Astrocyte (in vitro differentiated cells and primary cell): ENCODE measurements at places on chromosomes 12 and 14. TPM values are rescaled to one million over a fixed set of nuclear protein-coding genes. Genes with fewer than 3 reads are reported as not detected.

DNA sequence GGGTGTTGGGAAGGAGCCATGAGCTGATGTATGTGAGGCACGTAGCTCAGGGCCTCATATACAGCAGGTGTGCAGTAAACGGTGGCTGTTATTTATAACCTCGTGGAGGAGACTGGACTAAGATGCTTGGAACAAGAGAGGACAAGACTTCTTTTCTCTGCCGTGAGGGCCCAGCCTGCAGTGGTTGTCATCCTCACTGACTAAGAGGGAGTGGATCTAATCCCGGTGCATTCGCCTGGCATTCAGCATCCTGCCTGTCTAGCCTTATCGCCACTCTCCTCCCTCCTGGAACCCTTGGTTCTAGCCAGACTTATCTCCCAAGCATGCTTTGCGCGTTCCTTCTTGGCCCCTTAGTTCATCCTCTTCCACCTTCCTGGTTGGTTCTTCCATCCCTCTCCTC lies 3.9 kb downstream of the TSPAN9 start:
- DNase-seq = no peak

DNA sequence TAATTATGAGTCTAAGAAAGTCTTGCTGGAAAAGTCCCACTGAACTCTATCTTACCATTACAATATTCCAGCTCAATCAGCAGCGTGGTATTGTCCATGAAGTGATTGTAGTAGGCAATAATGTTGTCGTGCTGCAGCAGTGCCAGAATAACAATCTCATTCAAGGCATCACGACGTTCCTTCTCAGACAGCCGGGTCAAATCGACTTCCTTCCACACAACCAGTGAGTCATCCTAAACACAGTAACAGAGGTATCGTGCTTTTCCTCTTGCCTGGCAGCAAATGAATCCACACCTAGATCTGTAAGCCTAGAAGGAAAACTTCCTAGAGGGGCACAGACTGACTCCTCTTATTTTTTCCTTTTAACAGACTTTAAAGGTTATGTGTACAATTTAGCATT lies 2.9 kb downstream of the NEK9 start:
- peak; percentile 88 for DNase-seq

- no peak for DNase-seq
Observed at GRCh38 chr14:76729258-76729657, 32.0 kb upstream of the VASH1 start.

- DNase-seq = peak; percentile 98
Observed at GRCh38 chr12:45232756-45233372, 17.0 kb downstream of the ANO6 start.

DNA sequence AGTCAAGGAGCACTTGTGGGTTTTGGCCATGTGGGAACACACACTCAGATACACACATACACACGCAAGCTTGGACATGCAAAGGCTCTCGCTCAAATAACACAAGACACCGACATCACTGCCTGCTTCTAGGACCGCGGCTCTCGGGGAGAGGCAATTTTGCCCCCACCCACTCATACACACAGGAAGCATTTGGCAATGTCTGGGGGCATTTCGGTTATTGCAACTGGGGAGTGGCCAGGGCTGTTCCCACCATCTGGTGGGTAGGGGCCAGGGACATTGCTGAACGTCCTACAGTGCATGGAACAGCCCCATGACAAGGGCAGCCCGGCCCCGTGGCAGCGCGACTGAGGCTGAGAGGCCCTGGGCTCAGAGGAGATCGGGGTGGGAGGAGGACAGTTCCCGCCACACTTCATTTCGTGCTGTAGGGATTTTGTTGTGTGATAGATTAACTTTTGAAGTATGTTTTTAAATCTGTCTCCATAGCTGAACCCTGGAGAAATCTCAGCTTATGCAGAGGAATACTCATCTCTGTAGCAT lies 35.6 kb downstream of the RIMBP2 start:
- DNase-seq = no peak

GRCh38 chr14:98932431-98933325 lies 339.3 kb downstream of the BCL11B start:
- DNase-seq = no peak

- no peak for DNase-seq
Observed at GRCh38 chr12:58079806-58080205, 138.4 kb downstream of the ATP23 start.

GRCh38 chr14:25095736-25096437 lies 45.9 kb upstream of the STXBP6 start:
- DNase-seq = no peak

Gene FAIM2
- 0.10 and 0.18 TPM in 2 replicates for total RNA-seq

Gene RNASE1
- 4.7 and 5.3 TPM in 2 replicates for total RNA-seq

Gene PRR13
- 159 and 190 TPM in 2 replicates for total RNA-seq

Gene TAS2R31
- total RNA-seq = 2.2 TPM in 2 replicates
